ENCODE measurements at places on chromosomes 11 and 22.
A peak's percentile ranks its signal among the peaks of the same experiment; 100 is the strongest.

DNA sequence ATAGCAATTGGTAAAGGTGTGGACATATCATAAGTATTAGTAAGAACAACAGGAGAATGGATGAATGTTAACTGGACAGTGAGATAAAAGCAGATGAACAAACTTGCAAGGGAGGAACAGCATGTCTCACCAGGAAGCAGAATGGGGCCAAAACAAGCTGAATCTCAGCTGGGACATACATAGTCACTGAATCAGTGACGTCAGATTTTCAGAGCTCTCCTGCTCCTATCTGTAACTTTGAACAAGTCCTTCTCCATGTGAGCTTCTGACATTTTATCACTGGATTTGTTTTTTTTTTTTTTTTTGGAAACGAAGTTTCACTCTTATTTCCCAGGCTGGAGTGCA, 118.7 kb downstream of the BBOX1 start:
- DNase-seq = no peak

- no peak for DNase-seq
These were observed at the start of gene DGCR6 for GRCh38 chr22:18905540-18906409. Gene DGCR6 (plus strand): TSS chr22:18906320. CDS start chr22:18906375, 55 bp downstream.

- DNase-seq = peak; percentile 61
These were observed 51.2 kb upstream of the ARHGAP20 start for GRCh38 chr11:110763249-110764011.

GRCh38 chr11:120025606-120026335, 112.1 kb downstream of the TRIM29 start:
- no peak for DNase-seq

DNA sequence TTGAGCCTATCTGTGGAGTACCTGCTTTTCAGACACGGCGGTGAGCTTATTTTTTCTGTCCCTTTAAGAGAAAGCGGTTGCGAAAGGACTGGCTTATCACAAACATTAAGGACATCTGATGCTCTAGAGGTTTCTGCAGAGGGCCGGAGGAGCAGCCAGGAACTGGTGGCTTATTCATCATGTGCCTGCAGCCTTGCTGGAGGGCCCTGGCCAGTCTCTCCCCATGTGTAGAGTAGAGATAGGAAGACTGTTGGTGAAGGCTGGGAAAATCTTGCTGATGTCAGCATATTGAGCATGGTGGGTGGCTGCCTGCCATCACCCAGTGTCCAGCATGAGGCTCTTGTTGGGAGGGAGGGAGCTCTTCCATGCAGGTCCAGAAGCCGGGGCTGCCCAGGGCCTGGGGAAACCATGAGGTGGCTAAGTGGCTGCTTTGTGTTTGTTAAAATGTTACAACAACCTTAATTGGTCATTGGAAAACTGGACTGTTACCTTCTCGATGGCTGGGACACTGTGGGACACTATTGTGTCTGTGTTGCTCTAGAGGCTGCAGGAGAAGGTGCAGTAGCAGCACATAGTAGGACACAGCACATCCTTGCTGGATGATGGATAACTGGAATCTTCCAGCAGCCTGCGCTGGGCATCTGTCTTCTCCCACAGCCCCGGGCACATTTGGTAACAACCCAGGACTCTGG, 54.3 kb downstream of the TSPAN18 start:
- DNase-seq = no peak

GRCh38 chr11:63489879-63490278, 1.1 kb downstream of the PLAAT5 start:
- DNase-seq = no peak

- no peak for DNase-seq
These were observed 63.0 kb downstream of the PPFIBP2 start for GRCh38 chr11:7576726-7577290.

DNA sequence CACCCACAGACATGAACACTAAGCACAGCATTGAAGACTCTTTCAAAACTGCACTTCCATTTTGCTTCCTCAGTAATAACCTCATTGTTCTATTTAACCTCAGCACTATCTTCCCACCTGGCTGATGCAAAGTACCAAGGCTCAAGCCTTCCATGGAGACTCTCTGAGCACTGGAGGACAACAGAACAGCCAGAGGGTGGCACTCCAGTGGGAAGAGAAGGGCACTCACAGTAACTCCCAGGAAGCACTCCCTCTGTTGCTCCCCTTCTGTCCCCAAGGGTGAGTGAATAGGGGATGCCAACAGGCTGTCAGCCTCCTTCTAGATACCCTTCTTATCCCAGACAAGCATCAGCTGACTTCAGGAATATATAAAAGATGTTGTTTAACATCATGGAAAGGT, 3.5 kb downstream of the ME3 start:
- no peak for DNase-seq
